Keratinocyte (primary cell): ENCODE measurements at places on chromosomes 7 and 10.

DNA sequence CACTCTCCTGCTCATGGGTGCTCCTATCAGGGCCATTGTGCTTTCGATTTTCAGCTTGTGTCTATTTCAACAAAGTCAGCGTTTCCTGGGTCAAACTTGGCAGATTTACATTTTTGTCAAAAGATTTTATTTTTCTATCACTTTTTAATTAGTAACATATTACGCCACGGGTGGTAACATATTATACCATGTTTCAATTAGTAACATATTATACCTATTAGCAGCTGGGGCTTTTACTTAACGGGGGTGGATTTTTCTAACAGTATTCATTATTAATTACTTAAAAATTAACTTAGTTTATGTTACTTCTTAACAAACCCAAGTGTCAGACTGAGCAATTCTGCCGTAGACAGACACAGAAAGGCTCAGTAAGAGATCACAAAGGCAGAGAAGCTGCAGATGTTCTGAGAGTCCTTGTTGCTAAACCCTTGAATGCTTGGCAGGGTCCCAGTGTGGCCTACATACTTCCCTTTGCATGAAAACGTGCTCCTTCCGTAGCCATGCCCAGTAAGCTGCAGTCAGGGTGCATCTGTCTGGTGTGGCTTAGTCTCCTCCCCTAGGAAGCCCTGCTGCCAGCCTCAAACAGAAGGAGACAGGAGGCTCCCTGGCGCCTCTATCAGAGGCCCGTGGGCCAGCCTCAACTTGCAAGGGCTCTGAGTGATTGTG is 263.1 kb upstream of the CXCL12 start:
- no peak for DNase-seq
- no peaks in the 10 kb centered on the region for H3K36me3 ChIP-seq
- H3K27ac ChIP-seq = no peak overlapping the region
- H3K4me1 ChIP-seq = no peaks in the 10 kb centered on the region
- no peak overlapping the region for H3K4me3 ChIP-seq

GRCh38 chr7:156014201-156014600 is 201.9 kb upstream of the SHH start:
- no peaks in the 10 kb centered on the region for H3K4me1 ChIP-seq
- H3K27me3 ChIP-seq = no peaks in the 10 kb centered on the region
- H3K4me3 ChIP-seq = no peak overlapping the region
- H3K27ac ChIP-seq = no peak overlapping the region
- no peak for DNase-seq

GRCh38 chr7:92177362-92177761 is 1.6 kb downstream of the LRRD1 start:
- DNase-seq = no peak
- H3K36me3 ChIP-seq = no peaks in the 10 kb centered on the region
- H3K4me1 ChIP-seq = peaks cover 7% of the 10 kb centered on the region
- no peak overlapping the region for H3K4me3 ChIP-seq
- no peaks in the 10 kb centered on the region for H3K27me3 ChIP-seq
- no peak overlapping the region for H3K27ac ChIP-seq

DNA sequence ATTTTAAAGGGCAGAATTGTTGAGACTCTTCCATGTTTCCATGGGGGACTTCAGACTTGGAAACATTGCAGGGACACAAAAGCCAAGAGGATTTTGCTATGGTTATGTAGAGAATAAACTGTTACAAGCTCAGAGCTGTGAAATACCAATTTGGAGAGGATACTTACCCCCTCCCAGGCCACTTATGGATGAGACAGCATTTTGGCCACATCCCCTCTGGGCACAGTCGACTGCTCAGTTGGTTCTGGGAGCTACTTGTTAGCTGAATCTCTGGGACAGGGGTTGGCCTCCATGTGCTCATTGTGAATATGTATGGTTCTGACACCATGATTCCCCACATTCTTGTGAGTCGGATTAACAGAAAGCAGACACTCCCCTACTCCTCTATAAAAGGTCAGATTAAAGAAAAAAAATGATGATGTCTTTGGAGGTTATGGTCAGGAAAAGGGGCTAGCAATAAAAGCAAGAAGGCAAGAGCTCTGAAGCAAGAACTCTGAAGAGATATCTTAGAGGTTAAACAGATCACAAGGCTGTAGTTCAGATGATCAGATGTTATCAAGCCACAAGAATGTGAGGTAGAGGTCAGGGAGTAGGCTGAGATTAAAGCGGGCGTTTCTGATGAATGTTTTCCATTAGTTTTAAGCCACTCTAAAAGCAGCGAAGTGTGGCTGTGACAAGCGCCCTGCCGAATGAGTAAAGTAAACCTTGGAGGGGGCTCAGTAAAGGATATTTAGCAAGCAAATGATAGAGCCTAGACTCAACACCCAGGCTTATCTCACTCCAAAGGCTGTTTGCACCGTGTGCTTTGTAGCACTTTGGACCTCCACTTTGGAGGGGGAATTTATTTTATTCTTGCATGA is 17.2 kb downstream of the STAMBPL1 start:
- H3K27ac ChIP-seq = no peak overlapping the region
- H3K4me3 ChIP-seq = no peak overlapping the region
- H3K27me3 ChIP-seq = no peaks in the 10 kb centered on the region
- peaks cover 3% of the 10 kb centered on the region for H3K36me3 ChIP-seq
- H3K4me1 ChIP-seq = peaks cover 10% of the 10 kb centered on the region

DNA sequence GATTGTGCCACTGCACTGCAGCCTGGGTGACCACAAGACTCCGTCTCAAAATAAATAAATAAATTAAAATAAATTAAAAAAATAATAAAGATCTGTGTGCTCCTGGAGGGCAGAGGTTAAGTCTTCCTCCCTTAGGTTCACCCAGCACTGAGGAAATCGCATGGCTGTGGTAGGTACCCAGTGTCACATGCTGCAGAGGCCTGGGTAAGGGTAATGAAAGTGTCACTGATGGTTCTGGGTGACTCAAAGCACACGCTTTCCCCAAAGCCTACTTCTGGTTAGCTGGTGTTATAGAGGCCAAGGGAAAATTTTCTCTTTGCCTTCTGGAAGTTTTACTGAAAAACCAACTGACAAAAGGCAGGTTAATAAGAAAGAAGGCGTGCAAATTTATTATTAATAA is 88.8 kb upstream of the ITGB1 start:
- no peak overlapping the region for H3K4me3 ChIP-seq
- H3K27ac ChIP-seq = no peak overlapping the region
- no peaks in the 10 kb centered on the region for H3K36me3 ChIP-seq
- H3K4me1 ChIP-seq = no peaks in the 10 kb centered on the region
- H3K27me3 ChIP-seq = no peaks in the 10 kb centered on the region
- DNase-seq = no peak
